ENCODE measurements at places on chromosomes 13 and 19.

DNA sequence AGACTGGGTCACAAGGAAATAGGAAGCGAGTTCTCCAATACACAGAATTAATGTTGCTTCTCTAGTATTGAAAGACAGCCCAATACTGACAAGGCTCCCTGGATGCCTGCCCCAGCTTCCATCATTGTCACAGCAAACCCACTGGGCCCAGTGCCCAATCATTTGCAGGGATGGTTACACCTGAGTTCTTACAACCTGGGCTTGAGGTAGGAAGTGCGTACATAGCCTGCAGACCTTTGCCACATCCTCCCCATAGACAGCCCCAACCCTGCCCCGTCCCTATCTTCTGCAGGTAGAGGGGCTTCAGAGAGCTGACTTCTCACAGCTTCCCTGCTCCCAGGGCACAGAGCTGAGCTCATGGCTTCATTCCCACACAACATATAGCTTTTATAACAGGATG lies 108.1 kb upstream of the UBL3 start:
- H3K4me3 ChIP-seq = no peak overlapping the region
- no peak overlapping the region for H3K27ac ChIP-seq
- H3K36me3 ChIP-seq = peaks cover 4% of the 10 kb centered on the region
- H3K27me3 ChIP-seq = no peaks in the 10 kb centered on the region

DNA sequence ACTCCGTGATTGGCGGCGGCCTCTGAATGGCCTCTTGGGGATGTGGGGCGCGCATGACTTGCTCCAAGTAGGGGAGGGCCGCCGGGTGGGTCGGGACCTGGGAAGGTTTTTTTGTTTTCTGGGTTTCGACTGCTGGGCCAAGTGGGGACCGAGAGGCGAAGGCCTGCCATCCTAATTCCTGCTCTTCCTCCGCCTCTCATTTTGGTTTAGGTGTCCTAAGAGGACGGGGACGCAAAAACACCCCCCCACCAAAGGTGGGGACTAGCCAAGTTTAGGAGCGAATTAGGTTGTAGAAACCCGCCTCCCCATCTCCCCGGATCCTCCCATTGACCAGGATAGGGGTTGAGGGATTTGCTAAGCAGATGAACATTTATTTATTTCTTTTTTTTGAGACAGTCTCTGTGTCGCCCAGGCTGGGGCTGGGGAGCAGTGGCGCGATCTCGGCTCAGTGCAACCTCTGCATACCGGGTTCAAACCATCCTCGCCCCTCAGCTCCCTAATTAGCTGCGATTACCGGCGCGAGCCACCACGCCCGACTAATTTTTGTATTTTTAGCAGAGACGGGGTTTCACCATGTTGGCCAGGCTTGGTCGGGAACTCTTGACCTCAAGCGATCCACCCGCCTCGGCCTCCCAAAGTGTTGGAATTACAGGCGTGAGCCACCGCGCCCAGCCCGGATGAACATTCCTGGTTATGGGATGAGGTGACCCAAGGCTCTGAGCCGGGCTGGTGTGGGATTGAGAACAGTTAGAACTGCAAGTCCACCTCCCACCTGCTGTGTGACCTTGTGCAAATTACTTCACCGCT lies 838 bp downstream of the PPP2R1A start:
- peak; percentile 47 for DNase-seq
- peak overlapping the region; percentile 86 for H3K4me3 ChIP-seq
- peaks cover 40% of the 10 kb centered on the region for H3K36me3 ChIP-seq
- peak overlapping the region; percentile 96 for H3K27ac ChIP-seq
- no peaks in the 10 kb centered on the region for H3K27me3 ChIP-seq

- no peak for DNase-seq
- no peak overlapping the region for H3K4me3 ChIP-seq
- H3K4me1 ChIP-seq = no peaks in the 10 kb centered on the region
- H3K27ac ChIP-seq = no peak overlapping the region
- no peaks in the 10 kb centered on the region for H3K36me3 ChIP-seq
Measured at GRCh38 chr13:35648201-35648600, 171.7 kb upstream of the MAB21L1 start.

- no peak overlapping the region for H3K4me3 ChIP-seq
- H3K36me3 ChIP-seq = peaks cover 34% of the 10 kb centered on the region
- H3K4me1 ChIP-seq = peaks cover 17% of the 10 kb centered on the region
- DNase-seq = no peak
- H3K27me3 ChIP-seq = no peaks in the 10 kb centered on the region
- H3K27ac ChIP-seq = no peak overlapping the region
Measured at GRCh38 chr19:10327793-10328192, 5.5 kb downstream of the RAVER1 start.

DNA sequence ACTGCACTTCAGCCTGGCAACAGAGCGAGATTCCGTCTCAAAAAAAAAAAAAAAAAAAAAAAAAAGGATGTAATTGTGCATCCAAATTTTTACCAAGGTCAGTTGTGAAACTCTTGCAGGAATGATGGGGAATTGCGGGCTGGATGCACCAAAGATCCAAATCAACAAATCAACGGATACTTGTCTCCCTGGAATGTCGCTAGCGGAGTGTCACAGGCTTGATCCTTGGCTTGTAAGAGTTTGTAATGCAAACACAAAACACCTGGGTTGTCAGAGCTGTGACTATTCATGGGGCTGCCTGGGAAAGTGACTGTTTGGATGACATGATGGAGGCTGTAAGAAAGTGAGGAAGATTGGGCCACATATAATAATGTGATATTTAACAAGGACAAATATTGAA lies 4.2 kb downstream of the KANK3 start:
- no peak overlapping the region for H3K27ac ChIP-seq
- H3K4me3 ChIP-seq = no peak overlapping the region
- peaks cover 25% of the 10 kb centered on the region for H3K4me1 ChIP-seq
- H3K36me3 ChIP-seq = no peaks in the 10 kb centered on the region
- H3K27me3 ChIP-seq = peaks cover 39% of the 10 kb centered on the region
- DNase-seq = no peak

- H3K36me3 ChIP-seq = no peaks in the 10 kb centered on the region
- DNase-seq = no peak
- no peaks in the 10 kb centered on the region for H3K4me1 ChIP-seq
- H3K4me3 ChIP-seq = no peak overlapping the region
- H3K27ac ChIP-seq = no peak overlapping the region
Measured at GRCh38 chr13:110197026-110197425, 109.9 kb downstream of the COL4A1 start.

- H3K4me3 ChIP-seq = peak overlapping the region; percentile 28
- peak overlapping the region; percentile 11 for H3K27ac ChIP-seq
- peaks cover 25% of the 10 kb centered on the region for H3K27me3 ChIP-seq
- no peak for DNase-seq
Measured at GRCh38 chr19:41941410-41942202, 13.4 kb upstream of the ERFL start.

GRCh38 chr19:13026462-13027370 lies 31.4 kb downstream of the NFIX start:
- DNase-seq = no peak
- H3K4me1 ChIP-seq = peaks cover 16% of the 10 kb centered on the region
- H3K27ac ChIP-seq = no peak overlapping the region
- no peak overlapping the region for H3K4me3 ChIP-seq
- peaks cover 62% of the 10 kb centered on the region for H3K27me3 ChIP-seq
- H3K36me3 ChIP-seq = no peaks in the 10 kb centered on the region

DNA sequence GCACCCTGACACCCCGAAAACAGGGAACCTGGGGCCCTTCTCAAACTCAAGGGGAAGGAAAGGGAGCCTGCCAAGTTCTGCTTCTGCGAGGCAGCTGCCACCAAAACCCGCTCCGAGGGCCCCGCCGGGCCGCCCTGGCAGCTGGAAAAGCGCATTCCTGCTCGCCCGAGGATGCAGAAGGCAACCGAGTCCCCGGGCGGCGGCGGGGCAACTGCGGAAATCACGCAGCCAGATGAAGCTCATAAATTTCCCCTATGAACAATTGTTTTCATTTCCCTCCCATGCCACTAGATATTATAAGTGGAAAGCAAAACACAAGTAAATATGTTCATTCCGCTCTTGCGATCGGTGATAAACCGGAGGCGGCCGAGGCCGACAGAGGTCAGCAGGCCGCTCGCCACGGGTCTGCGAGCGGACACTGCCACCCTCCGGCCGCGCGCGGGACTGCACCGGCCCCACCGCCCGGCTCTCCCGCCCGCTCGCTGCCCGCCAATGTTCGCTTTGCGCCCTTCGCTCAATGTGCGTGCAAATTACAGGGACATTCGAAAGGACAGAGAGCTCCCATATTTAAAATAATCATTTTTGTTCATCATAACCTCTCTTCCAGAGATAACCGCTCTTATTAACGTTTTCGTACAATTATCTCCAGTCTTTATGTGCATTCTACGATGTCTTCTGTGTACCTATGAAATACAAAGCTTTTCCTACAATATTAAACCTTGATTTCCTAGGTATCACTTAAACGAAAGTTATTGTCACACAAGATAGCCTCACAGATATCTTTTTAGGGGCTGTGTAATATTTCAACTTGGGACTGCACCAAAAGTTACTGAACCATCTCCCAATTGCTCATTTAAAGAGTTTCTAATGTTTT lies 120.8 kb upstream of the ZNF507 start:
- H3K4me3 ChIP-seq = peak overlapping the region; percentile 45
- no peaks in the 10 kb centered on the region for H3K36me3 ChIP-seq
- peaks cover 7% of the 10 kb centered on the region for H3K4me1 ChIP-seq
- DNase-seq = peak; percentile 54
- H3K27ac ChIP-seq = no peak overlapping the region

DNA sequence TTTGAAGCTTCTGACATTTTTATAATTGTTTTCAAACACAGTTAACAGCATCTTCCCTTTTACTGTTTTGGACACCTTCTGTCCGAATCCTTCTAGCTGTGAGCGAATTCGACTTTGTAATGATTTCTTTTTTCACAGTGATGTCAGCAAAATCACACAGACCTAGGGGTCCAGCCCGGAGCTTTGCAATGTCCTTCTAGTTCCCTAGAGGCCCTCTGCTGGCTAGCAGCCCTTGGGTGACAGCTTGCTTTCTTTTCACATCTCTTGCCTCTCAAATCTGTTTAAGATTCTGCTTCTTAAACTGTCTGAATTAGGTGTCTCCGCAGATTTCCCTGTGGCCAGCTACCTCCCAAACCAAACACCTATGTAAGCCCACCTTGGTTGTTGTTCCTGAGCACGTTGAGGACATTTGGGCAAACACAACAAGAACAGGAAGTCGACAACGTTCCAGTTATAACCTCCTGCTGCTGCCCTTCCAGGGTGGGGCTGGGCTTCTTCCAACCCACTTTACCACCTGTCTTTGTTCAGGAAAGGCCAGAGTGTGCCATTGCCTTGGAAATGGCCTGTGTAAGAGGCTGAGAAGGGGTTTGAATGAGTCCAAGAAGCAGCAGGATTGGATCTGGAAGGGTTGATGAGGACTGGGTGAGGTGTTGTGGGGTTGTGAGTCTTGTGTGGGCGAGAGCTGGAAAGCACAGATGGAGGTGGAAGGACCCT lies 123.1 kb downstream of the ATP8A2 start:
- H3K27ac ChIP-seq = no peak overlapping the region
- DNase-seq = no peak
- no peak overlapping the region for H3K4me3 ChIP-seq
- H3K4me1 ChIP-seq = no peaks in the 10 kb centered on the region
- peaks cover 2% of the 10 kb centered on the region for H3K27me3 ChIP-seq

DNA sequence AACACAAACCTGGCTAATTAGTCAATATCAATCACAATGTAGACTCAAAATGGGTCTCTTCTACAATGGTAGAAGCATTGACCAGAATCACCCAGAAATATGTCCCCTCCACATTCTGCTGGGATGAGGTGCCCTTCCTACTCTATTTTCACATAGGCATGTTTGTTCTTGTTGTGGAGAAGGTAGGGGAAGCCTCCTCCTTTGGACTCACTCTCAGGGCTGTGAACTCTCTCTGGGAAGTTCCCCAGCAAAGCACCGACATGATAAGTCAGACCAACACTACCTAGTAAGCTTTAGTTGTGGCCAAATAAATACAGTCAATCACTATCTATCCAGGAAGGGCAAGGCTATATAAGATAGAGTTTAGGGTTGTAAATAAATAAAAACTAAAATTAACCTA lies 194.5 kb upstream of the UBL3 start:
- peaks cover 2% of the 10 kb centered on the region for H3K36me3 ChIP-seq
- H3K4me3 ChIP-seq = no peak overlapping the region
- H3K27ac ChIP-seq = no peak overlapping the region
- no peak for DNase-seq
- peaks cover 5% of the 10 kb centered on the region for H3K27me3 ChIP-seq

DNA sequence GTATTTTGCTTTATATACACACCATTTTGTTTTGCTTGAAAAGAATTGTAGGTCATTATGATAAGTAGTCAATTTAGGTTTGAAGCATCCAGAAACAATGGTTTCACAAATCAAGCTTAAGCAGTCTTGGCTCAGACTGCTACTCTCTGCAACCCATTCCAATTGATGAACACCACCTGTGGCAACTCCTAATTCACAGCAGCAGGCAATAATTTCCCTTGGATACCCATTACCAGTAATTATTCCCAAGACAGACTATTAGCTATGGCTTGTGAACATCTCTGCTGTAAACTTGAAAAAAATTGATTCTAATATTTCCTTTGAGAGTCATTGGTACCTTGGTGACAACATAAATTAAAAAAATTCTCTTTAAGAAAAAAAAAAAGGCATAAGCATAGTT lies 299.3 kb upstream of the SLITRK6 start:
- no peaks in the 10 kb centered on the region for H3K36me3 ChIP-seq
- no peaks in the 10 kb centered on the region for H3K27me3 ChIP-seq
- no peaks in the 10 kb centered on the region for H3K4me1 ChIP-seq
- H3K27ac ChIP-seq = no peak overlapping the region
- no peak for DNase-seq
- no peak overlapping the region for H3K4me3 ChIP-seq

DNA sequence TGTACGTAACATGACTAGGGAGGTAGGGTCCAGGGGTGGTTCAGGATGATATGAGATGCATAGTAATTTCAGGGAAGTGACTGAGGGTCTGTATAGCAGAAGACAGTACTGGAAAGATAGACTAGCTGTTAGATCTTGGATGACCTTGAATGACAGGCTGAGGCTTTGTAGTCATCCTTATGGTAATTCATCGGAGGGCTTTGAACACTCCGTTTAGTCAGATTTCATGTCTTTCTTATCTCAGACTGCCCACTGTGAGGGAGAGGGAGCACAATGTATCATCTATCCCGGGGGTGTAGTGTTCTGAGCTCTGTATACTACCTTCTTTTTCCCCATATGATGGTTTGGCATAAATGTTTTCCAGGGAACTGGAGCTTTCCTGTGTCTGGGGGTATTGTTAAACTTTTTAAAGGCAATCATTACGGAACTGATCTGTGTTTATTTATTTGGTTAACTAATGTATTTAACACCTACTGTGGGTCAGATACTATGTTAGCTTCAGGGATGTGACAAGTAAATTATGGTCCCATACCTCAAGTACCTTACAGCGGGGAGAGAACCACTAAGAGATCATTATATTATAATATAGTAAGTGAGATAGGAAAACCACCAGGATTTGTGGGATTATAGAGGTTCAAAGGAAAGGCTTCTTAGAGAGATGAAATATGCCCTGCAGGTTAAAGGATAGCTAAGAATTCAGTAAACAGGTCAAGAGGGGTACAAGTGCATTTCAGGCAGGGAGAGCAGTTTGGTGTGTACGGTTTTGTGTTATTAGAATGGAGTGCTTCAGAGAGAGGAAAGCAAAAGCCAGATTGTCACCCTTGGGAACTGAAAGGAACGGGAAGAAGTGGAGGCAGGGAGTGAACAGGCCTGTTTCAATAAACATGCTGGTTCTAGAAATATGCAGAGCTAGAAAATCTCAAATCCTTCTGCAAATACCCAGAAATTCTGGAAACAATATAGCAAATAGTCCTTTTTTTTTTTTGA lies 164.8 kb upstream of the KL start:
- H3K27ac ChIP-seq = no peak overlapping the region
- H3K27me3 ChIP-seq = peaks cover 45% of the 10 kb centered on the region
- no peak for DNase-seq

GRCh38 chr13:78460176-78460575 lies 143.2 kb downstream of the POU4F1 start:
- no peaks in the 10 kb centered on the region for H3K4me1 ChIP-seq
- H3K27me3 ChIP-seq = no peaks in the 10 kb centered on the region
- no peak overlapping the region for H3K27ac ChIP-seq
- DNase-seq = no peak
- H3K4me3 ChIP-seq = no peak overlapping the region
